ENCODE measurements at places on chromosomes 1 and 21.

GRCh38 chr21:35491920-35492678 lies 443.0 kb upstream of the RUNX1 start:
- DNase-seq, result no peak

DNA sequence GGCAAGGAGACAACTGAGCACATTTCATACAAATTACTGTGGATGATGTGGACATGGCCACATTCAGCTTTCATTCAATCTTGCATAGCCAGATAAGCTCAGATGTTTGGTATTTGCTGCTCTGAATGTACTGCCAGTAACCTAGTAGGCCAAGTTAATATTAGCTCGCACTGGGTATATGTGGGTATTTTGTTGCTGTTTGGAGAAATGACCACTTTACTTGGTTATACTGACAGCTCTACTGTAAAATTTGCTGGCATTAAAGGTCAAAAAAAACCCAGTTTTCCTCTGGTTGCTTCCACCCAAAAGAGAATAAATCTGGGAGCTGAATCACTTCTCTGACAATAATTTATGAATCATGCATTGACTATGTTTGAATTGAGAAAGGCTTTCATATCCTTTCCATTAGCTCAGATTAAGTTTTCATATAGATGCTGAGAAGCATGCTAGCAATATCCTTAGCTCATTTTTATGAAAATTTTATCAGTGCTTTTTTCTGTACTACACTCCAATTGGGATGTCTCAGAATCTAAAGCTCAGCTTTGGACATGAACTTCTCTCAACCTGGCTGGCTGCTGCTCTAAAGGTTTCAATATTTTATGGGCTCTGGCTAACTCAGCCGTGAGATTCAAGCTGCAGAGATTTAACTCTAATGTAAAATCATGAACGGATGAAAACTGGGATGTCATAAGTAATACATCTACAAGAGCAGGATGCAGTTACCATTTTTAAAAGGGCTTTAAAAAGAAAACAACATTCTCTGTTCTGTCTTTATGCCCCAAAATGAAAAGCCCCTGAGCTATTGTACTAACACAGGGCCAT lies 330.0 kb downstream of the BARHL2 start:
- DNase-seq, result no peak

GRCh38 chr1:209622841-209623829 lies 29.1 kb downstream of the LAMB3 start:
- no peak for DNase-seq

- no peak for DNase-seq
Observed at GRCh38 chr1:237341391-237341790, 299.4 kb downstream of the RYR2 start.

GRCh38 chr1:202844935-202845334 lies 34.2 kb downstream of the PCAT6 start:
- no peak for DNase-seq

- DNase-seq, result no peak
Observed at GRCh38 chr1:209268479-209268878, 315.0 kb upstream of the CAMK1G start.

Data from stimulated activated CD8-positive, alpha-beta memory T cell treated with anti-CD3 and anti-CD28 coated beads, Interleukin-2, amount 100 ng/mL, for 1 hour (primary cell).